ENCODE measurements at places on chromosomes 13 and 19.

DNA sequence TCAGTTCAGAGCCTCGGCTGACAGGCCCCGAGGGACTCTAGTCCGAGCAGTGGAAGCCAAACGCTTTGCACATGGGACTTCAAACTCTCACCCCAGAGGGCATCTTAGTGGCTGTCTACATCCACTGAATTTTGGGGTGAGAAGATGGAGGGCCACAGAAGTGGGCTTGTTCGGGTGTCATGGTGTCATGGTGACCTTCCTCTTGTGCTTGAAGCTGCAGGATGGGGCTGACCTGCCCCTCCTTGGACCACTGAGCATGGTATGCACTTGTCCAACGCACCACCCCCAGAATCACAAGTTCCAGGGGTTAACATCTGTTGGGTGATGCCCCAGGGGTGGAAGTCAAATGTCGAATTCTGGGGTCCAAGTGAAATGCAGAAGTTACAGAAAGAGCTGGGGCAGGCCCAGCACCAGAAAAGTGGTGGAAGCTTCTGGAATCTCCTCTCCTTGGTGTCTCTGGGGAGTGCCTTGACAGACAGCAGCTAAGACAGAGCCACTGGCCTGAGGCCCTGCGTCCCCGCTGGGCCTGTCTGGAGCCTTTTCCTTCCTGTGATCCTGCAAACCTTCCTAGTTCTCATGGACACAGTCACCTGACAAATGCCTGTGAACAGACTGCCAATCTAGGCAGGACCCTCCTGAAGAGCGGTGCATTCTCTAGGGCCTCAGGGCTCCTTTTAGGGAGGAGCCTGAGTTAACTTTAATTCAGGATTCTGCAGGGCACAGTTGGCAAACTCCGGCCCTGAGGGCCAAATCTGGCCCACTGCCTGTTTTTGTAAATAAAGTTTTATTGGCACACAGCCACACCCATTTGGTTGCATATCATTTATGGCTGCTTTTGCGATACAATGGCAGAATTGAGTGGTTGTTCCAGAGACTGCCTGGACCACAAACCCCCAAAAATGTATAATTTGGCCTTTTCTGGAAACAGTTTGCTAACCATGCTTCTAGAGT is 65.1 kb upstream of the RANBP3 start:
- no peak for DNase-seq

DNA sequence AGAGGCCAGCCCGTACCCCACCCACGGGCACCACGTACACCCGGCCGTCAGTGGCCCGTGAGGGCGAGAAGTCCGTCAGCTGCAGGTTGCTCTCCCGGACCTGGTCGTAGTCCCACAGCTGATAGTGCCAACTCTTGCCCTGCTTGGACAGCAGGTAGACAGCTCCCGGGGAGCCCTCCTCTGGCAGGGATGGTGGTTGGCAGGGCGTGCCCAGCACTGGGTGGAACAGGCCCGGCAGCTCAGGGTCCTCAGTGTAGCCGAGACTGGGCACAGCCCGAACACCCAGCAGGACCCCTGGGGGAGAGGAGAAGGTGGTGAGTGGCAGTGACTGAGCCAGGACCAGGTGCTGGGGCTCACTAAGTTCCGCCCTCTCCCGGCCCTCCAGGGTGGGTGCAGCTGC is 7.8 kb downstream of the ACTMAP start:
- no peak for DNase-seq

DNA sequence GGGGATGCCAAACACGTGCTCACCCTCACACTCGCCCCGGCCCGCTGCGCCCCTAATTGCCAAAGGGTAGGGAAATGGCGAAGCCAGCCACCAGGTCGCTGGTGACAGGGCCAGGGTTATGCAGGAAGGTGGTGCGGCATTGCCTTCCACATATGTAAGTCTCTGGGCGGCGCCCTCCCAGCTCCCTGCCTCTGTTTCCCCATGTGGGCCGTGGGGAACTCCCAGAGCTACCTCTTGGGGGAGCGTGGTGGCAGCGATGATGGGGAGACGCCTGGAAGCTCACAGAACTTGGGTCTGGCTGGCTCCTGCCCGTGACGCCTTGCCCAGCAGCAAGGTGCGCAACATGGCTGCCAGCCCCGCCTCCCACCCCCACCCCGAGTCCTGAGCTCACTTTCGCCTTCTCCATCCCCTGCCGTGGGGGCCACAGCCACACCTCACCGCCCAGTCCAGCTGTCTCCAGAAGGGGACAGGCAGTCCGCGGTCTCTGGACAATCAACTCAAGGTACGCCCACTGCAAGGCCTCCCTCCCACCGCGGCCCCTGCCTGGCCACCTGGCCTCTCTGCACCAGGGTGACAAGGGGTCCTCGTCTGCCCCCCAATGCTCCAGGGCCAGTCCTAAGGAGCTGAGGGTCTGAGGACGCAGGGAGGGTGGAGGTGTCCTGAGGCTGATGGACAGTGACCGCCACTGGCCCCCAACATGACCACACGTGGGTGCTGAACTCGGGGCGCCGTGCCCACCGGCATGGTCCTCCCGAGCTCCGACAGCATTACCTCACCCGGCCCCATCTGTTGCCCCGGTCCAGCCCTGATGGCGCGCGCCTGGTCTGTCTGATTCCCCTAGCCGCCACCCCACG is 6.6 kb downstream of the C19orf25 start:
- no peak for DNase-seq

- peak; percentile 93 for DNase-seq
Observed at GRCh38 chr19:4977299-4978174, 8.6 kb downstream of the KDM4B start.

DNA sequence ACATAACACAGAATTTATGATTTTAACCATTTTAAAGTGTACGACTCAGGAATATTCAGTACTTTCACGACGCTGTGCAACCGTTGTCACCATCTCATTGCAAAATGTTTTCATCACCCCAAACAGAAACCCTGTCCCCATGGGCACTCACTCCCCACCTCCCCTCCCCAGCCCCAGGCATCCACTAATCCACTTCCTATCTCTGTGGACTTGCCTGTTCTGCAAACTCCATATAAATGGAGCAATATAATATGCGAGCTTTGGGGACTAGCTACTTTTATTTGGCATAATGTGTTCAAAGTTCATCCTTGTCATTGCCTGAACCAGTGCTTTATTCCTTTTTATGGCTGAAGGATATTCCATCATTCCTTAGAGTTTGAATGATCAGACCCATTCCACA is 7.3 kb upstream of the INSR start:
- DNase-seq, result no peak
